Ascending aorta (tissue), 2 donors: ENCODE measurements at places on chromosomes 2 and 18.

- no peak overlapping the region for H3K27ac ChIP-seq
- H3K4me1 ChIP-seq, result no peaks in the 10 kb centered on the region
- H3K4me3 ChIP-seq, result no peak overlapping the region
- no peaks in the 10 kb centered on the region for H3K27me3 ChIP-seq
- no peaks in the 10 kb centered on the region for H3K36me3 ChIP-seq
These were observed 1574.2 kb upstream of the PIK3C3 start for GRCh38 chr18:40380686-40381439.

GRCh38 chr2:85550486-85550885 is 10.8 kb downstream of the GGCX start:
- DNase-seq, result no peak
- H3K27me3 ChIP-seq, result no peaks in the 10 kb centered on the region
- H3K4me1 ChIP-seq, result no peaks in the 10 kb centered on the region
- H3K4me3 ChIP-seq, result no peak overlapping the region

- no peaks in the 10 kb centered on the region for H3K36me3 ChIP-seq
- no peak overlapping the region for H3K4me3 ChIP-seq
- DNase-seq, result no peak
- H3K27ac ChIP-seq, result no peak overlapping the region
- peaks cover 3% of the 10 kb centered on the region for H3K4me1 ChIP-seq
These were observed 6.8 kb upstream of the NEU2 start for GRCh38 chr2:233025706-233026105.

DNA sequence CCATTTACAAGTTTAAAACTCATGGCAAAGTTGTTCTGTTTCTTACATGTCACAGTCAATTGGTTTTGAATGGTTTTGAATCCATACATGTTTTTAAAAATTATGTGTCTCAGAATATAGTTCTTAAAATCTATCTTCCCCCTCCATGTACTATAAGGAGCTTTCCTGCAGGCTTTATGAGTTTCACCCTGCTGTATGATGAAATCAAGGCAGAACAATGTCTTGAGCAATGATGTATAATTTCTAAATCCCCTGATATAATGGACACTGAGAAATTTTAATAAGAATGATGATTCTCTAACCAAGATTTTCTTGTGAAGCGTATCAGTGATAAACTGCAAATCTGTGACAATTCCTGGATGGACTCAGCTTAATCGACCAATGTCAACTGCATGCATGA is 10.6 kb upstream of the ZNF516 start:
- DNase-seq, result no peak
- H3K27ac ChIP-seq, result no peak overlapping the region
- H3K4me1 ChIP-seq, result no peaks in the 10 kb centered on the region
- H3K4me3 ChIP-seq, result no peak overlapping the region
- no peaks in the 10 kb centered on the region for H3K36me3 ChIP-seq

GRCh38 chr2:6213056-6213780 is 521.0 kb downstream of the SOX11 start:
- no peaks in the 10 kb centered on the region for H3K4me1 ChIP-seq
- no peak for DNase-seq
- no peak overlapping the region for H3K27ac ChIP-seq
- H3K27me3 ChIP-seq, result no peaks in the 10 kb centered on the region
- H3K4me3 ChIP-seq, result no peak overlapping the region

DNA sequence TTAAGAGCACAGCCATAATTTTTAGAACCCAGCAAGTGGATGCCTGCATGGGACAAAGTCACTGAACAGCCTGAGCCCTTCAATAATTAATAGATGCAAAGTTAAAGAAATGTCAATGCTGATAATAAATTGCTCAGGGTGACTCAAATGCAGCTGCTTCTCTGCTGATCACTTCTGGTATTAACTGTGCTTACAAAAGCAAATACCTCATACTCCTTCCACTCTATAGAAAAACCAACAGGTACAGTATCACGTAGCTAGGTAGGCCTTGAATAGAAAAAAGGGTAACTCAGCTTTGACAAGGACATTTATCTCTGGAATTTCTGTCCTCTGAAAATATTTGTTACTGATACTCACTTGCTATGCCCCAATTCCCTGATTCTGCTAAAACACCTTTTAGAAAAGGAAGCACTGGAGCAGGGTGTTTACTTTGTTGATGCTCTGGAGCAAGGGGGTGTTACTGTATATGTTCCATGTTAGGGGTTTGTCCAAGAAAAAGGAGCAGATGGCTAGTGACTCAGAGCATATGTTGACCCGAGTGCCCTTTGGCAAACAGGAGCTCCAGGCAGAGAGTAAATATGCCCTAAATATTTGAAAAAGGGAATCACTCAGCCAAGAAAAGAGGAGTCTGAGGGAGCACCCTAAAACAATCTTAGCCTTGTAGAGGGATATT is 59.1 kb upstream of the RTN4 start:
- no peaks in the 10 kb centered on the region for H3K27me3 ChIP-seq
- DNase-seq, result no peak
- no peak overlapping the region for H3K4me3 ChIP-seq
- H3K36me3 ChIP-seq, result no peaks in the 10 kb centered on the region

- H3K27ac ChIP-seq, result no peak overlapping the region
- DNase-seq, result no peak
- H3K27me3 ChIP-seq, result no peaks in the 10 kb centered on the region
- H3K36me3 ChIP-seq, result no peaks in the 10 kb centered on the region
These were observed 34.0 kb downstream of the SCN2A start for GRCh38 chr2:165273176-165273575.

GRCh38 chr18:12361770-12362378 is 15.2 kb downstream of the AFG3L2 start:
- no peaks in the 10 kb centered on the region for H3K4me1 ChIP-seq
- peaks cover 67% of the 10 kb centered on the region for H3K36me3 ChIP-seq
- no peak overlapping the region for H3K27ac ChIP-seq
- H3K27me3 ChIP-seq, result no peaks in the 10 kb centered on the region

- H3K27me3 ChIP-seq, result no peaks in the 10 kb centered on the region
- H3K4me1 ChIP-seq, result no peaks in the 10 kb centered on the region
- no peak overlapping the region for H3K27ac ChIP-seq
- H3K36me3 ChIP-seq, result peaks cover 20% of the 10 kb centered on the region
These were observed 40.0 kb upstream of the CYBRD1 start for GRCh38 chr2:171482308-171482707.

GRCh38 chr18:55489034-55489986 is 98.7 kb downstream of the TCF4 start:
- DNase-seq, result no peak
- no peak overlapping the region for H3K27ac ChIP-seq
- H3K4me3 ChIP-seq, result no peak overlapping the region
- no peaks in the 10 kb centered on the region for H3K27me3 ChIP-seq
- no peaks in the 10 kb centered on the region for H3K36me3 ChIP-seq

- DNase-seq, result no peak
- no peak overlapping the region for H3K27ac ChIP-seq
- no peaks in the 10 kb centered on the region for H3K27me3 ChIP-seq
- H3K4me1 ChIP-seq, result no peaks in the 10 kb centered on the region
- no peak overlapping the region for H3K4me3 ChIP-seq
These were observed 40.3 kb upstream of the AFF3 start for GRCh38 chr2:100182494-100183361.

GRCh38 chr2:20184067-20184938 is 40.6 kb downstream of the SDC1 start:
- H3K4me3 ChIP-seq, result no peak overlapping the region
- H3K4me1 ChIP-seq, result no peaks in the 10 kb centered on the region
- no peaks in the 10 kb centered on the region for H3K36me3 ChIP-seq
- no peaks in the 10 kb centered on the region for H3K27me3 ChIP-seq
- DNase-seq, result no peak

DNA sequence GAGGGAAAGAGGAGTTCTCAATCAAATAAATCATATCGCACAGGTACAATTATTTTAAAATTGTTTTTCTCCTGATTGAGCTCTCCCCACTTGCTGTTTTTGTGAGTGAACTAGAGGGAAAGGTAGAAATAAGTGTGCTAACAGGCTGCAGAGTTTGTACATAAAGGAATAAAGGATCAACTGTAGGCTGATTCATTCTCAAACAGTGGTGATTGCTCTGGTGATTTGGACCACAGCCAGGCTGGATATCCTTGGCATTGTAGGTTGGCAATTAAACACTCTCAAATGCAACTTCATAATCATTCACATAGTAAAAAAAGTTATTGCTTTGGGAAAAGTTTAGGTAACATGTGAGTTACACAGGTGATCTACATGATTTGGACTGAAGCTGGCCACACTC is 29.8 kb downstream of the LRP1B start:
- H3K4me1 ChIP-seq, result no peaks in the 10 kb centered on the region
- no peaks in the 10 kb centered on the region for H3K27me3 ChIP-seq
- H3K4me3 ChIP-seq, result no peak overlapping the region
- no peak for DNase-seq
- H3K27ac ChIP-seq, result no peak overlapping the region

GRCh38 chr18:1361936-1362335 is 457.3 kb downstream of the ADCYAP1 start:
- H3K27ac ChIP-seq, result no peak overlapping the region
- H3K4me1 ChIP-seq, result no peaks in the 10 kb centered on the region
- H3K27me3 ChIP-seq, result no peaks in the 10 kb centered on the region
- no peaks in the 10 kb centered on the region for H3K36me3 ChIP-seq
- no peak for DNase-seq

GRCh38 chr2:43041661-43042360 is 184.6 kb downstream of the ZFP36L2 start:
- no peak overlapping the region for H3K4me3 ChIP-seq
- peak; percentile 87 for DNase-seq
- H3K36me3 ChIP-seq, result no peaks in the 10 kb centered on the region
- H3K27me3 ChIP-seq, result no peaks in the 10 kb centered on the region
- H3K27ac ChIP-seq, result peak overlapping the region; percentile 63

DNA sequence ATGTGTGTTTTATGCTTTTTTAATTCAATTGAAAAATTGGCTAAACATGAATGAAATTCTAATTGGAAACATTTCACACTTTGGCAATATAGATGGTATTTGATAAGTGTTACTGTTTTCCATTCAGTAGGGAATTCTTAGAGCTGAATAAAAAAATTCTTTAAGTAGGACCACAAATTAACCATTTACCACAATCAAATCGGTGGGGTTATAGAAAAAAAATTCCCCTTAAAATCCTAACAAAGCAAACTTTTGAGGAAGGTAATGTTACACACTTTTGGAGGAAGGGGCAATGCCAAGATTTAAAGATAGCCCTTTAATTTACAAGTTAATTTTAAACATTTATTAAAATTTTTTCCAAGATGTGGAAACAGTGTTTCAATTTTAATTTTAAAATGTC is 279.0 kb upstream of the FIGN start:
- peaks cover 4% of the 10 kb centered on the region for H3K4me1 ChIP-seq
- H3K36me3 ChIP-seq, result no peaks in the 10 kb centered on the region
- no peak overlapping the region for H3K27ac ChIP-seq
- DNase-seq, result no peak
- no peaks in the 10 kb centered on the region for H3K27me3 ChIP-seq

GRCh38 chr2:219987830-219988229 is 360.4 kb downstream of the SLC4A3 start:
- no peak overlapping the region for H3K4me3 ChIP-seq
- H3K4me1 ChIP-seq, result no peaks in the 10 kb centered on the region
- H3K36me3 ChIP-seq, result no peaks in the 10 kb centered on the region
- H3K27ac ChIP-seq, result no peak overlapping the region
- peak; percentile 68 for DNase-seq

DNA sequence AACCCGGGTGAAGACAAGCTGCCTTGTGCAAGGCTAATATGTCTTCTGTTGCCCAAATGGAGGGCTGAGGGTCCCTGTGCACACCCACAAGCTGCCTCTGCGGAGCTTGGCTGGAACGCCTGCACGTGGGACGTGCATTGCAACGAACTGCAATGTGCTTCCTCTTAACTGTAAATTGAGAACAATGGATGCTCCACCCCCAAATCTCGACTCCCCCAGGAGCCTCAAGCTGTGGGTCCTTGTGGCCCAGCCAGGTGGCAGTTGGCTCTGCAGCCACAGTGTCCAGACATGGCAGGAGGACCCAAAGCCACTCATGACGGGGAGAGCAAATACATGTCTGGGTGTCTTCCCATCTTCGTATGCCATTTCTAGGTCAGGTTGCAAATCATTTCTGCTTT is 90.1 kb downstream of the TWIST2 start:
- no peaks in the 10 kb centered on the region for H3K4me1 ChIP-seq
- H3K27ac ChIP-seq, result no peak overlapping the region
- peak; percentile 59 for DNase-seq
- no peak overlapping the region for H3K4me3 ChIP-seq

GRCh38 chr18:74149878-74150277 is 1.6 kb downstream of the TIMM21 start:
- DNase-seq, result no peak
- H3K4me1 ChIP-seq, result peaks cover 12% of the 10 kb centered on the region
- no peak overlapping the region for H3K27ac ChIP-seq
- H3K36me3 ChIP-seq, result peaks cover 5% of the 10 kb centered on the region

DNA sequence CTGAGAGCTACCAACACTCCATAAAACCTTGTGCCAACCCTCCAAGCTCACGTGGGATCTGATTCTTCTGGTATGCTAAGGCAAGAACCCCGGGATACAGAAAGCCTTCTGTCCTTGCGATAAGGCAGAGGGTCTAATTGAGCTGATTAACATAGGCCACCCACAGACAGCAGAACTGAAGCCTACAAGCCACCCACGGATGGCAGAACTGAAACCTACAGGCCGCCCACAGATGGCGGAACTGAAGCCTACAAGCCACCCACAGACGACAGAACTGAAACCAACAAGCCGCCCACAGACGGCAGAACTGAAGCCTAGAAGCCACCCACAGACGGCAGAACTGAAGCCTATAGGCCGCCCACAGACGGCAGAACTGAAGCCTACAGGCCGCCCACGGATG is 216.3 kb downstream of the SNTG2 start:
- DNase-seq, result no peak
- H3K27ac ChIP-seq, result no peak overlapping the region
- no peaks in the 10 kb centered on the region for H3K36me3 ChIP-seq
- no peaks in the 10 kb centered on the region for H3K27me3 ChIP-seq

DNA sequence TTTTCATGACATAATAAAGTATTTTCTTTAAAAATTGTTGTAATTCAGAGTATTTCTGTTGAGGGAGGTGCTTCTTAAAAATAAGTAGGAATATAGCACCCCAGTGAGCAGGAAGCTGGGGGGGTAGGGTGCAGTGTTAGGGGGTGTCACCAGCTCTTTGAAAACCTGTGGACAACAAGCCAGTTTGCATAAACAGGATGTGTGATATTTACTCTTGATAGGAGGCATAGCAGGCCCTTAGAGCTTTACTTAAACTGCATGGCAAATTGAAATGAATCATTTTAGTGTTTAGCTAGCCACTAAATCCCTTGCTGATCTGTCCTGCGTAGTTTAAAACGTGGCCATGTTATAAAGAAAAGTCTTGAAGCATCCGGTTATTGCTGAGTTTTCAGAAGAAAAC is 8.4 kb downstream of the TGIF1 start:
- H3K27me3 ChIP-seq, result no peaks in the 10 kb centered on the region
- no peak overlapping the region for H3K4me3 ChIP-seq
- no peak for DNase-seq
- peaks cover 21% of the 10 kb centered on the region for H3K36me3 ChIP-seq
- no peak overlapping the region for H3K27ac ChIP-seq

- H3K4me3 ChIP-seq, result no peak overlapping the region
- H3K27ac ChIP-seq, result no peak overlapping the region
- H3K27me3 ChIP-seq, result no peaks in the 10 kb centered on the region
- DNase-seq, result no peak
- no peaks in the 10 kb centered on the region for H3K36me3 ChIP-seq
These were observed 42.7 kb upstream of the ACTR3 start for GRCh38 chr2:113847144-113847543.

- no peak overlapping the region for H3K4me3 ChIP-seq
- H3K4me1 ChIP-seq, result no peaks in the 10 kb centered on the region
- DNase-seq, result no peak
- no peaks in the 10 kb centered on the region for H3K27me3 ChIP-seq
- no peaks in the 10 kb centered on the region for H3K36me3 ChIP-seq
These were observed 186.8 kb downstream of the DSC3 start for GRCh38 chr18:30855762-30856161.

GRCh38 chr2:21486445-21486844 is 362.7 kb downstream of the TDRD15 start:
- no peaks in the 10 kb centered on the region for H3K27me3 ChIP-seq
- H3K4me3 ChIP-seq, result no peak overlapping the region
- no peaks in the 10 kb centered on the region for H3K4me1 ChIP-seq
